ENCODE measurements at places on chromosomes 11 and 22.
A peak's percentile ranks its signal among the peaks of the same experiment; 100 is the strongest.

DNA sequence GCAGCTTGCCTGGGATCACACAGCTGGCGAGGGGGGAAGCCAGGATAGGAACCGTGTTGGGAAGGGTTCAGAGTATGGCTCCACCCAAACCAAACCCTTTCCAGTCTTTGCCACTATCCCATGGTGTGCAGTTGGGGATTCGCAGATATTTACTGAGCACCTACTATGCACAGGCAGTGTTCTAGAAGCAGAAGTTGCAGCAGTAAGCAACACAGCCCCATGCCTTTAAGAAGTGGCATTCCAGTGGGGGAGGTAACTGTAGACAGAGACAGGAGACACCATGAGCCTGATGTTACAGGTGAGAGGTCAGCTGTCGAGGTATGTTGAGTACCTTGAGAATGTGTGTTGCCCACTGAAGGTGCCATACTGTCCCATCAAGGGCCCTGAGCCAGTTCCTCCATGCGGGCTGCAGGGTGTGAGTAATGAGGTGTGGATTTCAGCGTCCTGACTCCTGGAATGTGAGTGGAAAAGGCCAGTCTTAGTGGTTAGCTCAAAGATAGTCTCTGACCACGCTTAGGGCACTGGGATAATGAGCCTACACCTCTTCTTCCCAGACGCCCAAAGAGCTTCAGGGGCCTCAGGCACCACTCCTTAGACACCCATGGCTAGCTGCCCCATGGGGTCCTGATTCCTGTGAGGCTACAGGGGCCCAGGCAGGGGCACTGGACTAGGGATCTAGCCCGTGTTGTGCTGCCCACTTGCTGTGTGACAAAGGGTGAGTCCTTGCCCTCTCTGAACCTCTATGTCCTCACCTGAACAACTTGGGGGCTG lies 71.8 kb upstream of the TP53I11 start:
- DNase-seq, result no peak

DNA sequence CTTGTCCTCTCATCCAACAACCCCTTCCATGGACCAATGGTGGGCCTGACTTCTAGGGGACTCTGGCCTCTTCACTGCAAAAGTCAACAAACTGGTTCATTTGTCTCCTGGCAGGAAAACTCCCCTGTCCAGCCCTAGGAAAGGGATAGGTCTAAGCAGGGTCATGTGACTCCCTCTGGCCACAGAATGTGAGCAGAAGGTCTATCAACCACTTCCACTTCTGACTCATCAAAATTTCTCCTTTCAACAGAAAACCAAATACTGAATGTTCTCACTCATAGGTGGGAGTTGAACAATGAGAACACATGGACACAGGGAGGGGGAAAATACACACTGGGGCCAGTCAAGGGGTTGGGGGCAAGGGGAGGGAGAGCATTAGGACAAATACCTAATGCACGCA lies 1.3 kb upstream of the ISX start:
- no peak for DNase-seq

DNA sequence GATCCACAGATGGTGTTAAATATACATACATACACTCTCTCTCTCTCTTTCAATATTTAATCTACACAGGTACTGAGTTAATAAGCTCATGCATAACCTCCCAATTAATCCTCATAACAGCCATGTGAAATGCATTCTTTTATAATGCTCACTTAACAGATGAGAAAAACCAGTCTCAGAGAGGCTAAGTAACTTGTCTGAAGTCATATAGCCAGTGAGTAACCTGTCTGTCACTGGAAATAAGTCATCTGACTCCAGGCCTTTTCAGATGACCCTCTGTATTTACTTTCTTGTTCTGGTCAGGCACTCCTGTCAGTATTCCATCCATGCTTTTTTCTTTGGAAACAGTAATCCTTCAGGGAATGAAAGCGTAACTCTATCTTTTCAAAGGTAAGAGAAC lies 594.0 kb upstream of the TENM4 start:
- DNase-seq, result no peak

DNA sequence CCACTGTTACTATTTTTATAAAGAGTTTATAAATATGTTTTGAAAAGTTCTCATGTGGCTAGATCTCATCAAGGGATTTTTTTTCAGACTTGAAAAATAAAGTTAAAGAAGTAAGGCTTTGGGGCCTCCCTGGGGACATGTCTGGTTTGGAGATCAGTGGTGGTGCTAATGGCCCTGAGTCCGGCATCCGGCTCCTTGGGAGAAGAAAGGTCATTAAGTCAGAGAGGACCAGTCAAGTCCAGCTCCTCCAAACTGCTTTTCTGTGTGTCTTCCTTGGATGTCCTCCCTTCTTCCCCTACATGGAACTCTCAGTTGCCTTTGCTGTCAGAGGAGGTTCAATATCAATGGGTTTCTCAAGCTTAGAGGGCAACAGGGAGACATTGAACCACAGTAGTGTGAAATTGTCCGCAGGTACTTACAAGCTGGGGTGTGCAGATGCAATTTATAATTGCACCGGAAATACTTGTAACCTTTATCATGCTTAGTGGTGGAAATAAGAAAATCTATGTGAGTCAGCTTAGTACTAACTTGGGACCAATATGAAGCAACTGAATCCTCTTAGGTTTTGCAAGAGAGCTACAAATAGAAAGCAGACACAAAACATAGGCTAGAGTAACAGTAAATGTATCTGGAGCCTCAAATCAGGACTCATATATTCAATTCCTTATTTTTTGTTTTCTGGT lies 144.3 kb downstream of the TEAD1 start:
- no peak for DNase-seq

GRCh38 chr11:130300567-130300966 lies 14.2 kb downstream of the ZBTB44 start:
- no peak for DNase-seq

GRCh38 chr22:42493393-42493792 lies 26.2 kb downstream of the RRP7A start:
- no peak for DNase-seq

DNA sequence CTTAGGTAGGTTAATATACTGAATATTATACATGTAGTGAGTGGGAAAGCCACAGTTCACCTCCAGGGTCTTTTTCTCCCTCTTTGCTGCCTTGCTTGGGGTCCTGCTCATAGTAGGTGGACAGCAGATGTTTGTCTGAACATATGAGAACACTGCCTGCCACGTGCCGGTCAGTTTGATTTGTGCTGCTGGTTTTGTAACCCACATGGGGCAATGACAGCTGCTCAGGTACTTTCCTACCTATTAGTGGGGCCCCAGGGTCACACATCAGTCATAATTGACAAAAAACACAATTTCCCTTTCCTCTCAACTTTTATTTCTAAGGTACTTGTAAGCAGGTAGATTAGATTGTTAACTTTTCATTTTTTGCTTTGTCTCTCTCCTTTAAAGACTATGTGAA lies 43.8 kb downstream of the BMAL1 start:
- no peak for DNase-seq

DNA sequence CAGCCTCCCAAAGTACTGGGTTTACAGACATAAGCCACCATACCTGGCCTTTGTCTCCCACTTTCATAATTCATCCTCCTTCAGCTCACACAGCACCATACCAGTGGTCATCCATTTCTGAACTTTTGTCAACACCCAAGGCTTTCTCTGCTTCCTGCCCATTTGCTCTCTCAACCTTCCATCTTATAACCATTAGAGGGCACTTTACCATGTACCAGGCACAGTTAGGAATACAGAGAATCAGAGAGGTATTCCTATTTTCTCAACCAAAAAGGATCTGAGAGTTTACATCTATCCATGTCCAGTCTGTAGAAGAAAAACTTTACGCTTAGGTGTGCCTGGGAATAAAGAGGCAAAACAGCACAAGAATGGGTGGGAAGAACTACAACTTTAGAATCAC lies 397.6 kb downstream of the BUD13 start:
- DNase-seq, result no peak

- no peak for DNase-seq
Observed at GRCh38 chr11:65857500-65857852, 504 bp downstream of the CFL1 start.

DNA sequence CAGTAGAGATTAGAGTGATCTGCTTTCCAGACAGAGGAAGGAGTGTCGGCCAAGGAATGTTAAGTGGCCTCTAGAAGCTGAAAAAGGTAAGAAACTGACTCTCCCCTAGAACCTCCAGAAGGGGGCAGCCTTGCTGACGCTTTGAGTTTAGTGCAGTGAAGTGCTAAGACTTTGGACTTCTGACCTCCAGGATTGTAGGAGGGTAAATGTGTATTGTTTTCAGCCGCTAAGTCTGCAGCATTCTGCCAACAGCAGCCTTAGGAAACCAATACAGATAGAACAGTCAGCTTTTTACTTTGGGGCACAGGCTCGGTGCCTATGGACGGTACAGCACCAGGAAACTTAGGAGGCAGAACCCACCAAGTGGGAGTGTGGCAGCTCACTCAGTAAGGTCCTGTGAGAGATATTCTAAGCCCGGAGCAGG lies 3.6 kb upstream of the TBC1D22A start:
- DNase-seq, result peak; percentile 20

GRCh38 chr11:43010042-43010441 lies 301.8 kb upstream of the API5 start:
- no peak for DNase-seq

DNA sequence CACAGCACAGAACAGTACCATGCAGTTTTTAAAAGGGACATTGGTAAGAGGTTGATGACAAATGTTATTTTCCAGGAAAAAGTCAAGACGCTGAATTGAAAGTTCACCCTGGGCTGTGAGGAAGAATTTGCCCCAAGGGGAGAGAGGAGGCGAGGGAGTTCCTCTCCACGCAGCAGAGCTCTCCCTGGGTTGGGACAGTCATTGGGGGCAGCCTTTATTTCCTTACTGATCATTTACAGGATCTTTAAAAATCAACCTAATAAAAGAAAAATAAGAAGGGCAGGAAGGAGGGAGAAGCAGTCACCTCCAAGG lies 49.9 kb upstream of the WNT7B start:
- no peak for DNase-seq

DNA sequence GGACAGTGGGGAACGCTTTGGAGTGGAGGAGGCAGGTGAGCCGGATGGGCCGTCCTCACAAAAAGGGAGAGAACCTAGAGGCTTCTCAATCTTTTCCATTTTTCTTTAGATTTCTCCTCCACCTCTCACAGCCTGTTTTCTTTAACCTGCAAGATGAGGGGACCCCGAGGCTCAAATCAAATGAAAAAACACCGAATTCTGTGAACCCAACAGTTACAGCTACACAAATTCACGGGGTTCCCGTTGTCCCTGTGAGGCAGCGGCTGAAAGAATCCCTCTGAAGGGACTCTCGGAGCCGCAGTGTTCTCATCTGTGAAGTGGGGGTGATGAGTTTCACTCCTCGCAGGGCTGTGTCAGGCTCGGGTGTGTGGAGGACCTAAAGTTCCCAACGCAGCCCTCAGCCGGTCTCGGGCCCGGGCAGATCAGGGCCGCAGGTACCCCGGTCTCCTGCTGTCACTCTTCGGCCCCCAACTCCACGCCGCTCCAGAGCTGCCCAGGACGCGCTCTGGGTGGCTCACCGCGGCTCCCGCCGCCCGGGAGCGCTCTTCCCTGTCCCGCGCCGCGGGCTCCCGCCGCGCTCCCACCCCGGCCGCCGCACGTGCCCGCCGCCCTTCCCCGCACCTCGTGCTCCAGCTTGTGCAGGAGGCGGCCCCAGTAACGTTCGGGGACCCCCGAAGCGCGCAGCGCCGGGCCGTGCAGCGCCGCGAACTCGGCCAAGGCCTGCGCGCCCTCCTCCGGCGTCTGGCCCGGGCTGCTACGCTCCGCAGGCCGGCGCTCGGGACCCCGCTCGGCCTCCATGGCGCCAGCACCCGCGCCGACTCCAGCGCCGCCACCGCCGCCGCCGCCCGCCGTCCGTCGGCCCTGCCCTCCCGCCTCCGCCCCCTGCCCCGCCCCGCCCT lies at the start of gene TTLL12:
TSS of gene TTLL12 (minus strand) at position 863 of the 899 bp plus-strand sequence. CDS start at position 798, 65 bp downstream.
- no peak for DNase-seq

DNA sequence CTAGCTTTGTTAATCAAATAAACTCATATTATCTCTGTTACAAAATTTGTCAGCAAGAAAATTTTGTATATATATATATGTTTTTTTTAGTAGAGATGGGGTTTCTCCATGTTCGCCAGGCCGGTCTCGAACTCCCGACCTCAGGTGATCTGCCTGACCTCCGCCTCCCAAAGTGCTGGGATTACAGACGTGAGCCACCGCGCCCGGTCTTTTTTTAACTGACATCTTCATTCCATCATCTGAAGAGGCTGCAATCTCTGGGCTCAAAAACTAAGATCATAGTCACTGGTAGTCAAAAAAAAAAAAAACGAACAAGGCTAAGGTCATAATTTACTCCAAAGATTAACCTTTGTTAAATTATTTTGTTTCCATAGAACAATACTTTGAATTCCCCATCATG lies 5.3 kb upstream of the KLHDC7B start:
- DNase-seq, result no peak

DNA sequence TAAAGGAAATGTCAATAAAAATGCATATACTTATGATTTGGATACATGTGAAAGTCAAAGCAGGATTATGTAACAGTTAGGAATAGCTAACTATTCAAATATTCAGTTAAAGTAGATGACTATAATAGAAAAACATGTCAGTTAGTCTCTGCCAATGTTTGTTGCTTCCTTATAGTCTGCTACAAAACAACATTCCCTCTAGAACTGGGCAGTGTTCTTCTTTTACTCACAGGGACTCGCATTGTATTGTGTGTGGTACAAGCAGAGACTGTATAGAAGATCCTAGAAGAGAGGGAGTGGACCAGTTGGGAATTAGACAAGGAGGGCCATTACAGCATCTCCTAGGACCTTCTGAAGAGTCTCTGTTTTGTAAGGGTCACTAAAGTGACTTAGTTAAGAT lies 10.6 kb downstream of the ACAT1 start:
- no peak for DNase-seq

GRCh38 chr22:26536056-26536761 lies 23.9 kb upstream of the TFIP11 start:
- DNase-seq, result no peak

- DNase-seq, result no peak
Observed at GRCh38 chr22:29225422-29226090, 19.9 kb downstream of the EMID1 start.

Data from NCI-H748 treated with DMSO at 0.1 percent for 48 hours (cell line).